Tibial artery (tissue), 4 donors: ENCODE measurements at places on chromosomes 2 and 18.
A peak's percentile ranks its signal among the peaks of the same experiment; 100 is the strongest.

- H3K4me3 ChIP-seq, result no peak overlapping the region
- DNase-seq, result no peak
- H3K27me3 ChIP-seq, result no peaks in the 10 kb centered on the region
Observed at GRCh38 chr2:143600116-143600515, 470.9 kb downstream of the ARHGAP15 start.

GRCh38 chr18:28176948-28177827 lies at the start of gene CDH2:
TSS of gene CDH2 (minus strand) at chr18:28177130. CDS start at chr18:28177022, 108 bp downstream.
- H3K36me3 ChIP-seq, result no peaks in the 10 kb centered on the region
- H3K4me1 ChIP-seq, result peaks cover 32% of the 10 kb centered on the region
- no peak for DNase-seq
- H3K4me3 ChIP-seq, result peak within 1 kb of the TSS; percentile 61
- H3K27ac ChIP-seq, result peak within 1 kb of the TSS; percentile 69

DNA sequence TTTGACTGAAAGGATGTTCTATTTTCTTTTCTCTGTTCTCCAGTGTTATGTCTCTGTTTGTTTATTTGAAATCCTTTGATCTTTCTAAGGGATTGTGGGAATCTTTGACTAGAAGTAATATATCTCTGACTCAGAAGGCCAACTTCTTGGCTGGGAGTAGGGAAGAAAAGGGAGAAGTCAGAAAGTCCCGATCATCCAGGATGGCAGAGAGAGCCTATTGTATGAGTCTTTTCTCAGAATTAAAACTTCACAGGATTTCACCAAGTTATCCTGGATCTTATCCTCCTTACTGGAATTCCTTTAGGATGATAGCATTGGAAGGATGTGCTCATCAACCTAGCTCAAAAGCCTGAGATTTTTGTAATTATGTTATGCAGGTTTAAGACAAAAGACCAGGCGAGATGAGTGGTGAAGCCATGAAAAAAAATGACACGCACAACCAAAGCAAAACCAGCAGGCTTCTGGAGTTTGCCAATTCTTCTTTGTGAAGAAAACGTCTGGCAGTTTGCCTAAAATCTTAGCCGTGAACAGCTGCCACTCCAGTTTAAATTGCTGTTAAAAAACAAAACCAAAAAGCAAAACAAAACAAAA lies 383.6 kb upstream of the SMIM21 start:
- no peaks in the 10 kb centered on the region for H3K36me3 ChIP-seq
- peaks cover 8% of the 10 kb centered on the region for H3K4me1 ChIP-seq
- H3K27me3 ChIP-seq, result peaks cover 15% of the 10 kb centered on the region
- no peak overlapping the region for H3K27ac ChIP-seq
- DNase-seq, result no peak

GRCh38 chr2:88161446-88162244 lies 8.5 kb upstream of the THNSL2 start:
- H3K27ac ChIP-seq, result no peak overlapping the region
- no peaks in the 10 kb centered on the region for H3K36me3 ChIP-seq
- H3K27me3 ChIP-seq, result peaks cover 5% of the 10 kb centered on the region

DNA sequence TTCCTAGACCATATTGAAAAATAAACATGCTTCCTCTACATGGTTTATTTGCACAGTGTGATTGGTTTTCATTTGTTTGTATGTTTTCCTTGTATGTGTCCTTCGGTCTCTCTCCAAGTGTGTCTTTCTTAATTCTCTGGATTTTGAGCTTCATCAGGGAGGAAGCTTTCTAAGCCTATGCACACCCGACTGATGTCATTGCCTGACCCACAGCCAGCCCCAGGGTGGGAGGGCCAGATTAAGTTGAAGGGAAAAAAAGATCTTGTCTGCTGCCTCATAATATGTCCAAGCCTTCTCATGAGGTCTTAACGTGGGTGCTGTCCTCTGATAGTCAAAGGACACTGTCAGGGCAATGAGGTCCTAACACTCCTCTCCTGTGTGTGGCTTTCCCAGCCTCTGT lies 115.2 kb downstream of the MARCHF4 start:
- H3K4me3 ChIP-seq, result no peak overlapping the region
- no peak for DNase-seq
- no peaks in the 10 kb centered on the region for H3K4me1 ChIP-seq
- no peaks in the 10 kb centered on the region for H3K27me3 ChIP-seq
- no peaks in the 10 kb centered on the region for H3K36me3 ChIP-seq
- H3K27ac ChIP-seq, result no peak overlapping the region

DNA sequence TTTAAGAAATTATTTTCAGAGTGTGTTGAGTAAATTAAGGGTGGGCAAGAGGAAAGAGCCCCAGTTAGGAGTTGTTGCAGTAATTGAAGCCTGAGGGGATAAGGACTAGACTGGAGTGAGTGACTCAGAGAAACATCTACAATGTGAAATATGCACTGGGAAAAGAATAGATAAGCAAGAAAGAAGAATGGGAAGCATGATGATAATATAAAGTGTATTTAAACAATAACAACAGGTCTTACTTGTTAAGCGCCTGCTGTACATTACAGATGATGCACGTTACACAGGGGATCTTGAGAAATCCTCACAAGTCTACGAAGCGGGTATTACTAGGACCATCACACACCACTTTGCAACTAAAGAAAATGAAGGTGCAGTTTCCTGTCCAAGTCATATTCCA lies 73.6 kb upstream of the STK17B start:
- no peak for DNase-seq
- peaks cover 16% of the 10 kb centered on the region for H3K4me1 ChIP-seq
- H3K27me3 ChIP-seq, result no peaks in the 10 kb centered on the region

DNA sequence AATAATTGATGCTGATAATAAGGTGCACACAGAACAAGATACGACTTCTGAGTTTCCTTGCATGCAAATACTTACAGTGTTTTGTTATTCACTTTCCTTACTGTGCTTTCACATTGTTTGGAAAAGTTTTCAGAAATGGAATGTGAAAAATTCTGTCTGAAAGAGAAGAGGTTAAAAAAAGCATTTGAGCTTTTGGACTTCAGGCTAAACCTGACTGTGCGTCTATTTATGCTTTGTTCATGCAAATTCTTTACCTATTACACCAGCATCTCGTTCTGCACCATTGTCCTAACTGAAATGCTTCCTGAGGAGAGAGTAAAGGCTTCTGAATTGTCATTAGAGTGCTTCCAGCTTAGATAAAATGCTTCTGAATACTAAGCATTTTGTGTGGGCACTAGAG lies 61.4 kb downstream of the LHCGR start:
- no peak overlapping the region for H3K4me3 ChIP-seq
- no peaks in the 10 kb centered on the region for H3K4me1 ChIP-seq
- H3K27me3 ChIP-seq, result no peaks in the 10 kb centered on the region
- H3K27ac ChIP-seq, result no peak overlapping the region
- no peak for DNase-seq
- no peaks in the 10 kb centered on the region for H3K36me3 ChIP-seq

GRCh38 chr2:160736148-160737028 lies 242.8 kb upstream of the RBMS1 start:
- H3K4me3 ChIP-seq, result no peak overlapping the region
- H3K27me3 ChIP-seq, result no peaks in the 10 kb centered on the region
- H3K36me3 ChIP-seq, result no peaks in the 10 kb centered on the region

DNA sequence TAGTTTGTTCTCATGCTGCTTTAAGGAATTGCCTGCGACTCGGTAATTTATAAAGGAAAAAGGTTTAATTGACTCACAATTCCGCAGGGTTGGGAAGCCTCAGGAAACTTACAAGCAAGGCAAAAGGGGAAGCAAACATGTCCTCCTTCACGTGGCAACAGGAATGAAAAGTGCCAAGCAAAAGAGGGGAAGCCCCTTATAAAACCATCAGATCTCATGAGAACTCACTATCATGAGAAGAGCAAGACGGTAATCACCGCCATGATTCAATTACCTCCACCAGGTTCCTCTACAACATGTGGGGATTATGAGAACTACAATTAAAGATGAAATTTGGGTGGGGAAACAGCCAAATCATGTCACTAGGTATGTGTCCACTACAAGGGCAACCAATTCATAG lies 53.9 kb downstream of the MAP4K3 start:
- DNase-seq, result no peak
- no peaks in the 10 kb centered on the region for H3K36me3 ChIP-seq
- H3K27ac ChIP-seq, result no peak overlapping the region
- H3K4me1 ChIP-seq, result peaks cover 63% of the 10 kb centered on the region

- H3K4me1 ChIP-seq, result no peaks in the 10 kb centered on the region
- H3K27me3 ChIP-seq, result no peaks in the 10 kb centered on the region
- no peak overlapping the region for H3K27ac ChIP-seq
- DNase-seq, result no peak
- no peak overlapping the region for H3K4me3 ChIP-seq
Observed at GRCh38 chr2:29066271-29066860, 8.0 kb downstream of the PCARE start.

DNA sequence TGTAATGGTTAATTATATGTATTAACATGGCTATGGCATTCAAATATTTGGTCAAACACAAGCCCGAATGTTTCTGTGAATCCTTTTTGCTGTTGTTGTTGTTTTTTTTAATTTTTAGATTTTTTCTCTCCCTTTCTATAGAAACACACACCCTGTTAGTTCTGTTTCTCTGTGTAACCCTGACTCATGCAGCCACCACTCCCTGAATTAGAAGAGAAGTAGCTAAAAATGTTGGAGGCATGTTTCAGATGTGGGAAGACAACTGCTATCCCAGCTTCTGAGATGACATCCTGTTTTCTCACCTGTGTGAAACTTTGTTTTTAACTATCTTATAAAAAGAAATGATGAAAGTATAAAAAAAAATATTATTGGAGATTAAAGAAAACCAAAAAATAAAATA lies 219.6 kb upstream of the RGPD4 start:
- DNase-seq, result no peak
- no peak overlapping the region for H3K4me3 ChIP-seq
- no peaks in the 10 kb centered on the region for H3K27me3 ChIP-seq
- H3K27ac ChIP-seq, result no peak overlapping the region

DNA sequence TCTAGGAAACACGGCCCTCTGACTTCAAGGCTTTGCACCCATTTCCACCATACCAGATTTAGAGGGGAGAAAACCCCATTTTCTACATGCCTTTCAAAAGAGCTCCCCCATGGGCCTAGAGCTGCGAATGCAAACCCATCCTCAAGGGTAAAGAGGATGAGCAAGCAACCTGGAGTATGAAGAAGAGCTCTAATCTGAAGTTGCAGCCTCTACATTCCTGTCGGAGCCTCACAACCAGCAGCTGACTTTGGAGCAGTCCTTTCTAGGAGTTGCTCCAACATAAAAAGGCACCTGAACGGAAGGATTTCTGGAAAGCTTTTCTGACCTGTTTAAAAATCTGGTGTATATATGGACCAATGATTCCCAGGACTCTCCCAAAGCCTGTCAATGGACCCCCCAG lies 81.4 kb upstream of the POMC start:
- peaks cover 46% of the 10 kb centered on the region for H3K36me3 ChIP-seq
- DNase-seq, result no peak
- peaks cover 22% of the 10 kb centered on the region for H3K4me1 ChIP-seq
- no peak overlapping the region for H3K4me3 ChIP-seq

GRCh38 chr2:9010866-9011265 lies 7.4 kb upstream of the MBOAT2 start:
- no peak for DNase-seq
- no peaks in the 10 kb centered on the region for H3K27me3 ChIP-seq
- no peak overlapping the region for H3K4me3 ChIP-seq
- no peaks in the 10 kb centered on the region for H3K36me3 ChIP-seq
- no peaks in the 10 kb centered on the region for H3K4me1 ChIP-seq
- H3K27ac ChIP-seq, result no peak overlapping the region

DNA sequence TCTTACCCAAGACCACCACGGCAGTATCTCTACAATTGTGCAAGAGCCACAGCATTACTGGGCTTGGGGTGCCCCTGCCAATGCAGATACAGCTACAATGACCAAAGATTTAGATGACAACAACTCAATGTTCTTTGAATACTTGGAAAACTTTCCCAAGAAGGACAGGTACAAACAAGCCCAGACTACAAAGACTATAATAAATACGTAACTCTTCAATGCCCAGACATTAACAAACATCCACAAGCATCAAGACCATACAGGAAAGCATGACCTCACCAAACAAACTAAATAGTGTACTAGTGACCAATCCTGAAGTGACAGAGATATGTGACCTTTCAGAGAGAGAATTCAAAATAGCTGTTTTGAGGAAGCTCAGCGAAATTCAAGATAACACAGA lies 62.8 kb downstream of the ICA1L start:
- H3K4me3 ChIP-seq, result no peak overlapping the region
- DNase-seq, result no peak
- H3K36me3 ChIP-seq, result no peaks in the 10 kb centered on the region
- no peaks in the 10 kb centered on the region for H3K27me3 ChIP-seq

DNA sequence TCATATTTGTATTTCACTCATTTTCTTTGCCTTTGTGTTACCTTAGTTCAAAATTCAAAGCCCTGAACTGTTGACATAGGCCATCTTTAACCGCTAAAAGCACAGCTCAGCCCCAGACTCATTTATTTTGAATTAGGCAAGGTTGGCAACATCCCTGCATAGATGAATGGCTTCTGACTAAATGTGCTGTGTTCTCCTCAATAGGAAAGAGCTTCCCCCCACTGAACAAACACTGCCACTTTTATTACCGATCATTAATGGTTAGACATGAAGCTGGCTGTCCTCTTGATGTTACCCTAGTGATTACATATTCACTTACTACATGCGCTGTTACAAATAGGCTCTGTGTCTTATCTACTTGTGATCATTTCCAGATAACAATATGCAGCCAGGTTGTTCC lies 170.7 kb downstream of the ADCYAP1 start:
- no peaks in the 10 kb centered on the region for H3K4me1 ChIP-seq
- H3K36me3 ChIP-seq, result no peaks in the 10 kb centered on the region
- H3K27me3 ChIP-seq, result no peaks in the 10 kb centered on the region
- no peak for DNase-seq

- H3K4me1 ChIP-seq, result peaks cover 14% of the 10 kb centered on the region
- no peak for DNase-seq
- no peaks in the 10 kb centered on the region for H3K27me3 ChIP-seq
- H3K4me3 ChIP-seq, result no peak overlapping the region
- H3K27ac ChIP-seq, result peak overlapping the region; percentile 52
- H3K36me3 ChIP-seq, result no peaks in the 10 kb centered on the region
Observed at GRCh38 chr2:177169810-177170514, 42.6 kb upstream of the HNRNPA3 start.

DNA sequence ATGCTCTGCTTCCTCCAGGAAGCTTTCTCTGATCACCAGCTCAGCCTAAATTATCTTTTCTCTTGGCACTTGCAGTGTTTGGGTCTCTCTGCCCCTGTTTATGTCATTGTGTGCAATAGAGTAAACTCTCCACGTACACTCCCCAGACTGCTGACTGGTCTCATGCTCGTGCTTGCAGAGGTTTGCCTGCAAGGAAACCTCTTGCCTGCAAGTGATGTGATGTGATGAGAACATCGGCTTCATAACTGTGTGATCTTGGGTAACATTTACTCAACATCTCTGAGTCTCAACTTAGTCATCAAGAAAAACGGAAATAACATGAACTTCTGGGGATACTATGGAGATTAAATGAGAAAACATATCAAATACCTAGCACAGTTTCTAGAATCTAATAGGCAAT lies 92.3 kb downstream of the BIN1 start:
- no peak overlapping the region for H3K27ac ChIP-seq
- H3K4me3 ChIP-seq, result no peak overlapping the region
- H3K36me3 ChIP-seq, result no peaks in the 10 kb centered on the region
- DNase-seq, result no peak
- no peaks in the 10 kb centered on the region for H3K4me1 ChIP-seq
- no peaks in the 10 kb centered on the region for H3K27me3 ChIP-seq
